ENCODE measurements at places on chromosomes 12 and 14.

GRCh38 chr12:113263431-113263963, 42.2 kb downstream of the TPCN1 start:
- H3K36me3 ChIP-seq: peaks cover 6% of the 10 kb centered on the region
- H3K27me3 ChIP-seq: no peaks in the 10 kb centered on the region
- peak overlapping the region; percentile 29 for H3K27ac ChIP-seq
- DNase-seq: no peak

- DNase-seq: no peak
- no peaks in the 10 kb centered on the region for H3K27me3 ChIP-seq
- no peaks in the 10 kb centered on the region for H3K36me3 ChIP-seq
- H3K27ac ChIP-seq: no peak overlapping the region
- no peaks in the 10 kb centered on the region for H3K4me1 ChIP-seq
Measured at GRCh38 chr12:80868576-80868975, 69.2 kb downstream of the LIN7A start.

DNA sequence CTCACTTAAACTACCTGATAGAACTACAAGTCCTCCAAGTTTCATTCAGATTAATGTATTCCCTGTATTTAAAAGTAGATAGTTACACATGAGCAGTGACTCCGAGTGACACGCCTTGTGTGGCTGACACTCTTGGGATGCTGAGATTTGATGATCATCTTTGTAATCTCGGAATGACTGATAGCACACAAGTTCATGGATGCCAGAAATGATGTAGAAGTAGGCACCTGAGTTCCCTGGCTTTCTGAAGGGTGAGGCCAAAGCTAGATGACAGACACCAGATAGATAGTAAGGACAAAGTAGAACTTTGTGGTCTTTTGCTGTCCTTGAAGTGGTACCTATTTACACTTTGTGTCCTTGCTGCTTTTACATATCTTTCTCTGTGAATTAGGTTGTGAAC, 491.2 kb downstream of the PCNX1 start:
- no peaks in the 10 kb centered on the region for H3K36me3 ChIP-seq
- H3K4me1 ChIP-seq: peaks cover 26% of the 10 kb centered on the region
- no peaks in the 10 kb centered on the region for H3K27me3 ChIP-seq
- peak overlapping the region; percentile 92 for H3K27ac ChIP-seq
- no peak for DNase-seq

GRCh38 chr12:30323008-30323407, 372.7 kb downstream of the IPO8 start:
- DNase-seq: no peak
- no peaks in the 10 kb centered on the region for H3K4me1 ChIP-seq
- no peak overlapping the region for H3K27ac ChIP-seq
- no peaks in the 10 kb centered on the region for H3K36me3 ChIP-seq
- H3K27me3 ChIP-seq: no peaks in the 10 kb centered on the region
- H3K4me3 ChIP-seq: no peak overlapping the region

DNA sequence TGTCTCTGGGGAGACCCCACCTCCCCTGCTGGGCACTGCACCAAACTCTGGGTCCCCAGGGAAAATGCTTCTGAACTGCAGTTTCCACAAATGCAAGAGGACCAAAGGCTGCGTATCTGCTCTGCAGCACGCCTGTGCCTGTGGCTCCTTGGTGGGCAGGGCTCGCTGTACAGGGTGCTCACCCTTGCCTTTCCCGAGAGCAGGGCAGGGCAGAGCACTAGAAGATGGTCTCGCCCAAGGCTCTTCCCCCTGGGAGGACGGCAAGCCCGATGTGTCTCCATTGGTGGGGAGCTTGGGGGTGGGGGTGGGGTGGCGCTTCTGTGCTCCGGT, 175.3 kb upstream of the RTL1 start:
- H3K36me3 ChIP-seq: peaks cover 3% of the 10 kb centered on the region
- H3K4me3 ChIP-seq: no peak overlapping the region
- H3K27ac ChIP-seq: no peak overlapping the region
- H3K27me3 ChIP-seq: peaks cover 75% of the 10 kb centered on the region
- DNase-seq: no peak
- H3K4me1 ChIP-seq: peaks cover 2% of the 10 kb centered on the region
